ENCODE measurements at places on chromosomes 6 and 20.

DNA sequence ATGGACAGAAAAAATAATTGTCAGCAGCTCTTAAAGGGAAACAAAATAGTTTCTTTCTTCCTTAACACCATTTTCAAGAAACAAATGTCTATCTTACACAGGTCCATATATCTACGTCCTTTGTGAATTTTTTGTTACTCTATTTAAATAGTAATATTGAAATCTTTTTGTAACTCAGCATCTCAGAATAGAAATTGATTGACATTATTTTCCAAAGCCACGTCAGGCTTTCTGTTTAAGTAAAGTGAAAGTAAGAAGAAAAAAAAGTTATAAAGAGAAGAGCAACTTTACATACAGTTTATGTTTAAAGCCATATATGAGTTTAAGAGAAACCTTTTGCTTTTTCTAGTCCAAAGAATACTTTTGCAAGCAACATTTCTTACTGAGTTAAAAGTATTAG lies 402.9 kb upstream of the SOX4 start:
- DNase-seq, result no peak

GRCh38 chr6:21902628-21903169 lies 309.1 kb downstream of the SOX4 start:
- no peak for DNase-seq

GRCh38 chr6:37382994-37383765 lies 29.4 kb downstream of the RNF8 start:
- no peak for DNase-seq

DNA sequence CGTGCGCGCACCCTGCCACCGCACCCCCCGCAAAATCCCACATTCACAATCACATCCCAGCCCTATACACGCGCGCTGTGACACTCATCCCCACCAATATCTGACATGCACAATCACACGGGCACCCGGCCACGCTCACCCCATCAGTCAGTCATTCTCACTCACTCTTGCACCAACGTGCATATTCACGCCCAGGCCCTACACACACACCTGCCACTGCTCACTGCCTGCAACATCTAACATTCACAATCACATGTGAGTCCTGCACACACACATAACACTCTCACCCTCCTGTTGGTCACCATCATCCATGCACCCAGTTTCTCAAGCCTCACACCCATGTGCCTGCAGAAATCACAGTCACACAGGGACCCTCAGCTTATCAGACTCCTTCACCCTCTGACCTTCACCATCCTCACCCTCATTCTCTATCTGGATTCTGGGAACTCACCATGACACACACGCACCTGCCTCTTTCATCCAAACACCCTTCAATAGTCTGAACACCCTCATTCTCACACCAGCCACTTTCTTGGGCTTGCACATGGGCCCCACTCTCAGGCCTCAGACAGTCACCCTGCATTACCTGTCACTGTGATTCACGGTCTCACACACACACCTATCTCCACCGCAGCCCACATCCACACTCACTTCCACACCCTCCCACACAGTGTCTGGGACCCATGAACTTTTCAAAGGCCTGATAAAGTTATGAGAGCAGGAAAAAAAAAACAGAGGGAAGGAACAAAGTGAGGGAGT lies 748 bp upstream of the ATP9A start:
- no peak for DNase-seq

DNA sequence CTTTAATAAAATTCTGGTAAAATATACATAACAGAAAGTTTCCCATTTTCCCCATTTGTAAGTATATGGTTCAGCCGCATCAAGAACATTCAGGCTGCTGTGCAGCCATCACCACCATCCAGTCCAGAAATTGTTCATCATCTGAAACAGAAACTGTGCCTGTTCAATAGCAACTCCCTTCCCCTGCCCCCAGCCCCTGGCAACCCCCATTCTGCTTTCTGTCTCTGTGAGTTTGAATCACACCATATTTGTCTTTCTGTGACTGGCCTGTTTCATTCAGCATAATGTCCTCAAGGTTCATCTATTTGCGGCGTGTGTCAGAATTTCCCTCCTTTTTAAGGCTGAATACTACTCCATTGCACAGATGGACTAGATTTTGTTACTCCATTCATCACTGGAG lies 19.1 kb downstream of the VSTM2L start:
- no peak for DNase-seq

DNA sequence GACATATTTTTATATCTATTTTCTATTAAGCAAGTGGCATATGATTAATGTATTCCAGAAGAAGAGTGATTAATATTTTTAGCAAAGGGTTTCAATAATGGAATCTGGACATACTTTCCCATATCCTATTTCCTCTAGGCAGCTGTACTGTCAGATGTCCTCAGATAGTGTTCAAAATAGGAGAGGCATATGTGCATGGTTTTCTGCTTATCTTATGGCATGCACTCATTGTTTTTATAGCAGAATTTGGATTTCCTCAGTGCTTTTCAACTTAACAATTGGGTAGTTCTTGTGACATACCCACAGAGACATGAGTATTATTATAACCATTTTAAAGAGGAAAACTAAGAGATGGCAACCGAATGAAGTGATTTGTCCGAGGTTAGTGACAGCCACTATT lies 12.6 kb upstream of the SLC17A5 start:
- no peak for DNase-seq

- no peak for DNase-seq
Measured at GRCh38 chr20:47191074-47191673, 165.3 kb downstream of the ZMYND8 start.

GRCh38 chr6:34047913-34048867 lies 97.7 kb downstream of the GRM4 start:
- DNase-seq, result no peak

GRCh38 chr6:78611886-78612480 lies 255.4 kb upstream of the IRAK1BP1 start:
- DNase-seq, result no peak

DNA sequence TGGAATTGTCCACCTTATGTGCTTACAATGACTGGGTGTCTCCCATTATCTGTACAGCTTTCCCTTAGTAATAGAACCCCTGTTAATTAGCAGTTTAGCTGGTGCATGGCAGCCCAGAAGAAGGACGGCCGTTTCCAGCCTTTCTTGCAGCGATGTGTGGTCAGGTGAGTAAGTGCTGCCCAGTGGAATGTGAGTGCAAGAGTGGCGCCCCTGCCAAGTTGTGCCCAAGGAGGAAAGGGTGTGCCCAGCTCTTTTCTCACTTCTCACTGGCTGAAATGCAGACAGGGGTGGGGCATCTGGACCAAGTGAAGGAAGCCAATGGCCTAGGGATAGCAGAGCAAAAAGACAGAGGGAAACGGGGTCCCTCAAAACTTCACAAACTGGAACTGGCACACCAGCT lies 296.8 kb downstream of the PREX1 start:
- DNase-seq, result no peak

GRCh38 chr20:9129756-9130155 lies 60.9 kb downstream of the PLCB4 start:
- DNase-seq, result no peak

GRCh38 chr6:9056556-9056955 lies 621.2 kb upstream of the SLC35B3 start:
- DNase-seq, result no peak

GRCh38 chr6:80028589-80028988 lies 24.1 kb downstream of the TTK start:
- DNase-seq, result no peak

- DNase-seq, result no peak
Measured at GRCh38 chr6:161674930-161675682, 401.2 kb upstream of the AGPAT4 start.

Measured in GOT3 (cell line).